ENCODE measurements at places on chromosomes 12 and 14.

- no peak for DNase-seq
These were observed 13.3 kb downstream of the REM2 start for GRCh38 chr14:22896356-22896755.

GRCh38 chr12:45655186-45655585, 74.3 kb upstream of the ARID2 start:
- peak; percentile 7 for DNase-seq

DNA sequence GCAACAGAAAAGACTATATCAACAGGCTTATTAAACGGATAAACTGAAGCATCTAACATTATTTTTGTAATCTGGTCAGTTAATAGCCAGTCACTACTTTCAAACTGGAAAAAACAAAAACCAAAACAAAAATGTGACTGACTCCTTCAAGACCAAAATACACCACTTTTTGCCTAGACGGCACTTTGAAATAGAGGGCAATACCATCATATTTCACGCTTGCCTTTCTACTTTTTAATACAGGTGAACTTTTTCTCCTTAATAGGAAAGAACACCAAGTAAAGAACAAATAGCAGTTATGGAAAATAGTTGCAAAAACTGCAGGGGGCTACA, 550 bp upstream of the NUP107 start:
- DNase-seq, result peak; percentile 3

DNA sequence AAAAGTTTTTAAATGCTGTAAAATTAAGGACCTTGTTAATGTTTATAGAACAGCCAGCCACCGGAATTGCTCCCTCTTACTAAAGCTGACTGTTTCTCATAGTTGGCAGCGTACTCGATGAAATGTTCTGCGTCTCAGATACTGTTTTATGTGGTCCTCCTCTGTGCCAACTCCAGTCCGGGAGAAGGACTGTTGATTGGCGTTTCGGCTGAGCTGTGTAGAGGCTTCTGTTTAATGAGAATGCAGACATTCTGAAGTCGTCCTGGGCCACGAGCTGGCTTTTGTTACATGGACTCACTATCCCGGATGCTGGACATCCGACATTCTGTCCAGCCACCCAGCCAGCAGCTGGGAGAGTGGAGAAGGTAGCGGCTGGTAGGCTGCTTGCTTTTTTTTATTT, 75.4 kb downstream of the WDR20 start:
- no peak for DNase-seq

DNA sequence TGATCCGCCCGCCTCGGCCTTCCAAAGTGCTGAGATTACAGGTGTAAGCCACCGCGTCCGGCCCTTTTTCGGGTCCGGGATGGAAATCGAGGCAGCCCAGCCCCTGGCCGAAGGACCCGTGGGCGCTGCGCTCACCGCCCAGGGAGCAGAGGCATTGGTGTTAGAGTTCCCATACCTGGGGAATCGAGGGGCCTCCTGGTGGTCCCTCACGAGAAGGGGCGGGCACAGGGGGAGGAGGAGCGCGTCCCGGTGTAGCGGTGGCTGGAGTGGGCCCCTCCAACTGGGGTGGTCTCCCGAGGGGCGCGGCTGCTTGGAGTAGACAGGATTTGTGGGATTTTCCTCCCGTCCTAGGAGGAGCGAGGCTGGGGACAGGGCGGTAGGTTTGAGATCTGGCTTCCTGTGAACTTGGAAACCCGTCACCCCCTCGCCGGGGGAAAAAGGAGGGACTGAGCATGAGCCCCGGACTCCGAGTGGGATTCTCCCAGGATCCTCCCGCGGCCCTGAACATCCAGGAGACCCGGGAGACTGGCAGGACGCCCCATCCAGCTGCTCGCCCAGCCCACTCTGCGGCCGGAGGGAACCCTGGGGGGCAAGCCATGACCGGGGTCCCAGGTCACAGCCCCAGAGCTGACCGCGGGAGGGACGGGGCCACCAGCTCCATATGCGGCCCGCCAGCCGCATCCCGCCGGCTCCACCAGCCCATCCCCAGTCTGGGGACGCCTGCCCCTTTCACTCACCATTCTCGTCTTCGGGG, 70.9 kb downstream of the ASCL4 start:
- no peak for DNase-seq

DNA sequence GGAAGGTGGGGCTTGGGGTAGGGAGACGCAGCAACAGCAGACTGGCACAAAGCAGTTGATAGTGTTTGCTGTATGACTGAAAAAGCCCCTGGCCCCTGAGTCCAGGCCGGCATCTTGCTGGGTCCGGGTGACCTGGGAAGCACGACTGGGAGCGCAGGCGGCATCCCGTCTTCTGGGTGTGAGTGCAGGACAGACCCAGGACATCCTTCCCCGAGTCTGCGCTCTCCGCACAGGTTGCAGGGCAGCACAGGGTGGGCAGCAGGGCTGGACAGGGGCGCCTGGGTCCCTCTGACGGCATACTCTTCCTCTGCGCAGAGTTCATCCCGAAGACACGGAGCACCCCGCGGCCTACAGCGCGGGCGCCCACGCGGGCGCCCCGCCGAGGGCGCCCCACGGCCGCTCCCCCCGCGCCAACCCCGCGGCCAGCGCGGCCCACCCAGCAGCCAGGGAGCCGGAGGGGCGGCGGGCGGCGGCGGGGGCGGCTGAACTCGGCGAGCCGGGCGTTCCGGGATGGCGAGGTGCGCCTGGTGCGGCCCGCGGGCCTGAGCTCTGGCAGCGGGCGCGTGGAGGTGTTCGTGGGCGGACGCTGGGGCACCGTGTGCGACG, 9.2 kb upstream of the CYP46A1 start:
- DNase-seq, result no peak

DNA sequence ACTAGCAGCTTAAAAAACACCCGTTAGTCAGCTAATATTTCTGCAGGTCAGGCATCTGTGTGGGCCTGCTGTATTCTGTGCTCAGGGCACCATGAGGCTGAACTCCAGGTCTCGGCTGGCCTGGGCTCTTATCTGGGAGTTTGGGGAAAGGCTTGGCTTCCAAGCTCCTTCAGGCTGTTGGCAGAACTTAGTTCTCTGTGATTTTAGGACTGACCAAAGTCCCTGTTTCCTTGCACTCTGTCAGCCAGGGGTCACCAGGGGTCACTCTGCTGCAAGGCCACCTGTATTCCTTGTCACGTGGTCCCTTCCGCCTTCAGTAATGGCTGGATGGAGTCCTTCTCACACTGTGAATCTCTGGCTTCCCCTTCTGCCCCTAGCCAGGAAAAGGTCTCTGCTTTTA, 586.4 kb downstream of the AACS start:
- no peak for DNase-seq

- DNase-seq, result no peak
These were observed 101.1 kb downstream of the C12orf75 start for GRCh38 chr12:105431537-105432100.

- peak; percentile 81 for DNase-seq
These were observed 1.0 kb downstream of the ITFG2 start for GRCh38 chr12:2813214-2814185.

DNA sequence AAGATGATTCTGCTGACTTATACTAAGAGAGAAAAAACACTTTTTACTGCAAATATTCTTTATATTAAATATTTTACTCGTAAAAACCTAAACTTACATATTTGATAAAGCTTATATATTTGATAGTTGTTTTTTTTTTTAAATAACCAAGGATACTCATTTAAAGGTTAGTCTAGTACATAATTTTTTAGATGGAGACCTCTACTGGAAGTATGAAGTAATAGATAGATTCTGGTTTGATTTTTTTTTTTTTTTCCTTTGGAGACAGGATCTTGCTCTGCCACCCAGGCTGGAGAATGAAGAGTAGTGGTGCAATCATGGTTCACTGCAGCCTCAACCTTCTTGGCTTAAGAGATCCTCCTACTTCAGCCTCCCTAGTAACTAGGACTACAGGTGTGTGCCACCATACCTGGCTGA, 16.4 kb downstream of the ARID2 start:
- DNase-seq, result peak; percentile 49

DNA sequence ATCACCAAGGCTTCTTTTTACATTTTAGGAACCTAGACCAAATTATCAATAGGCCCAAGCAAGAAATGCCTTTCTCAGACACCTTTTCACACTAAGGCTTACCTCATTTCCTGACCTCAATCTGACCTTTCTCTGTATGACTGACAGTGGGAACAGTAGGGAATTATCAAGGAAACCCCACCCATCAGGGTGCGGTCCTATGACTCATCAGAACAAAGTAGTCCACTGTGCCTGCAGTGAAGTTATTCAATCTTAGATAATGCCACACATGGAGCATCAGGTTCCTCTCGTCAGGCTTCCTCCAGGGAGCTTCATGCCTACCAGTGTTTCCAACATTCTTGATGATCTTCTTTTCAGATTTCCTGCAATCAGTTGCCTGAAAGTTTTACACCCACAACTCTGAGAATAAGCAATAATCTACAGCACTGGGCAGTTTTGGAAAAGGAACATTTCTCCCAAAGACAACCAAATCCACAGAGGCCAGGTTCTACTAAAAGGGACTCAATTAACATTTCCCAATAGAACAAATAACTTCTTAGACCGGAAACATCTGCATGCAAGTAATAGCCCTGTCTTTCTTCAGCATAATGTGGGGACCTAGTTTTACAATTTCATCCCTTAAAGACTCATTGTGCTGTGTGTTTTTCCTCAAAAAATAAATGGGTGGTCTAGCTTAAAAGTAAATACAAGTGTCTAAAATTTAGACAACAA, 35.9 kb upstream of the TMTC2 start:
- peak; percentile 98 for DNase-seq

- DNase-seq, result no peak
These were observed 893.3 kb upstream of the MDGA2 start for GRCh38 chr14:48568688-48569087.

DNA sequence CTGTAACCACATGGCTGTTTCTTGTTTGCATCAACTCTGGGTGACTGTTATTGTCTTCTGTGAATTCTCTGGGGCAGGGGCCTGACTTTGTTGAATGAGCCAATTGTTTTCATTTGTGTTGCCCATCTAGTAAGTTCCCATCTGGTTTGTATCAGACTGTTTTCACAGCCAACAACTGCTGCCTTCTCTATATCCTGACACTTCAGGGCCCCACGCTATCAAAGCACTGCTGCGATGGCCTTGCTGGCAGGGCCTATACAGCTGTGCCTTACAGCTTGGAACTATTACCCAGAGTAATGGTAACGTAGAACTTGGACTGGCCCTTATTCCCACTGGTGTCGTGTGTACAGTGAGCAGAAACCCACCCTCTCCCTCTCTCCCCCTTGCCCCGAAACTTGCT, 104.3 kb upstream of the DACT1 start:
- no peak for DNase-seq

- DNase-seq, result no peak
These were observed 427.1 kb downstream of the RPS29 start for GRCh38 chr14:49159081-49159480.

GRCh38 chr14:50560931-50561285, 963 bp downstream of the ATL1 start:
- DNase-seq, result peak; percentile 71

DNA sequence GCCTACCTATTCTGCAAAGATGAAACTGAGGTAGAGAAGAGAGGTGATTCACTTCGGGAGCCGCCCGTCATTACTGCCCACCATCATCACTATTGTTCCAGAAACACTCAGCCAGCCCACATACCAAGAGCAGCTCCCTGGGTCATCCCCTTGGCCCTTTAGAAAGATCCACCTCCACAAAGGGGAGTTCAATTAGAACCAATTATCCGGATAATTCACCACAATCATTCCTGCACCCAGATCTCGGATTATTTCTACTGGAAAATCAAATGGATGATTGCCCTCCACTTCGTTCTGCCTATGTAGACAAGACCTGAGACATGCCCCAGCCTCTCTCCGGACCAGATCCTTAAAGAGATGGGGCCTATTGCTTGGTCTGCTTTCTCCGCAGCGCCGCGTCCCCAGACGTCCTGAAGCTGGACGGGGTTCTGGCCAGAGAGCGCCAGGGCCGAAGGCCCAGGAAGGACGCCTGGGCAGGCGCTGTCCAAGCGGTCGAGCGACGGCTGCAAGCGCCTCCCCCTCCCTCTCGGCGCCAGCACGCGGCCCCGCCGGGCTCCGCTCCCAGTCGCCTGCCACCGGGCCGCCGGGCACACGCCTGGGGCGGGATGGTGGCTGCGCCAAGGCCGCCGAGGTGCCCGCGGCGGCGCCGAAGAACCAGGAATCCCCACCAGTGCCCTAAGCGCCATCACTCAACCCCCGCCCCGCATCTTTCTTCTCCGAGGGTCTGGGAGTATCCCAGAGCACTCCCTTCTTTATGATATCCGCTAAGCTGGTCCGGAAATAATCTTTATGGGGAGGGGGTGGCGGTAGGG, 1.3 kb upstream of the ASCL1 start:
- DNase-seq, result no peak

- peak; percentile 54 for DNase-seq
These were observed 117.8 kb downstream of the PHLDA1 start for GRCh38 chr12:75913502-75914351.

DNA sequence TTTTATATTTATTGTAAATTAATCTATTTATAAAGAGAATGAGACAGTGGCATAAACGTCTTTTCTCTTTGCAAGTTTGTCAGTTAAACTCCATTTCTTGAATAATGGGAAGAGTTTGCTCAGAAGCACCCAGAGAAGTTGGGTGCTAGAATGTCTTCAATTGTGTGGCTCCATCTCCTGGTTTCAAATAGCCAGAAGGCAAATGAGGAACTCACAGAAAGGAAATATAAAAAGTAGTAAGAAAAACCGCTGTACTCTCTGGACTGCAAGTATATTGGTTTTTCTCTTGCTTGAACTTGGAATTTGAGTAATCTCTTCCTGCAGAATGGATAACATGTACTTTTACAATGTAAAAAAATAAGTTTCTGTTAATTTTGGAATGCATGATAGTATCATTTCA, 217.5 kb downstream of the DPY19L2 start:
- no peak for DNase-seq

GRCh38 chr14:88962356-88962755, 137.9 kb downstream of the TTC8 start:
- DNase-seq, result no peak

DNA sequence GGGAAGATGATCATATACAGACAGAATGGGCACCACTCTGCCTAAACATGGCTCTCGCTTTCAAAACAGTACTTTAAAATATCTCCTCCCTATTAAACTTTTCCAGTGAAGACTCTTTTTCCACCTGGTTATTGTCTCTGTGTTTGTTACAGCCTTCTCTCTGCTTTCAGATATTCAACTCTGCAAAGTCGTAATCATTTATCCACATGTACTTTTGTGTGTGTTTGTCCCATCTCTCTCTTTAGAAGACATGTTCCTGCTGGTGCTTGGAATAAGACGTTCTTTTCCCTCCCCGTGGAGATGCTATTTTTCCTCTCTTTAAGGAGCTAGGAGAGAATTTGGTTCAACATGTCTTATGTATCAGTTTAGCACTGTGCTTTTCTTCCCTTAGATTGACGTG, 45.1 kb downstream of the ETV6 start:
- DNase-seq, result no peak
